Heart right ventricle (tissue), 16 donors: ENCODE measurements at places on chromosomes 3 and 15. TPM values are rescaled to one million over a fixed set of nuclear protein-coding genes. Genes with fewer than 3 reads are reported as not detected.

The PPM1L gene
- 35.7 TPM for total RNA-seq

DNA sequence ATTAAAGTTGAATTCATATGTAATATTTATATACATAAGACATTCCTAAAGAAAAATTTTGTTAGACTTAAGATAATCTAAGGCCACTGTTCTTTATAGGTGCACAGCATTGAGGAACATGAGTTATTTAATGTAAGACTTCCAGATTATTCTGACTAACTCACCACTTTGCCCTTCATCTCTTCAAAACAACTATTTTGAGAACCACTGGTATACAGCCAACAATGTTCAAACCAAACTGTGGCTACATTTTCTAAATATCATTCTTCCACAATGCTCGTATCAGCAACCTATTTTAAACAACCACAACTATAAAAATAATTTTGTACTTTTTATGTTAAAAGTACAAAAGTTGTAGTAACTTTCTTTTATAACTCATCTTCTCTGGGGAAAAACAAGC is 199.8 kb upstream of the ALCAM start:
- no peaks in the 10 kb centered on the region for H3K4me1 ChIP-seq
- H3K36me3 ChIP-seq: no peaks in the 10 kb centered on the region
- H3K27ac ChIP-seq: no peak overlapping the region
- no peak overlapping the region for H3K4me3 ChIP-seq

GRCh38 chr15:57343498-57343897 is 32.8 kb upstream of the CGNL1 start:
- no peak for DNase-seq
- no peaks in the 10 kb centered on the region for H3K27me3 ChIP-seq
- no peaks in the 10 kb centered on the region for H3K36me3 ChIP-seq
- H3K4me3 ChIP-seq: no peak overlapping the region
- H3K27ac ChIP-seq: no peak overlapping the region

The OR5K2 gene
- not detected for total RNA-seq

DNA sequence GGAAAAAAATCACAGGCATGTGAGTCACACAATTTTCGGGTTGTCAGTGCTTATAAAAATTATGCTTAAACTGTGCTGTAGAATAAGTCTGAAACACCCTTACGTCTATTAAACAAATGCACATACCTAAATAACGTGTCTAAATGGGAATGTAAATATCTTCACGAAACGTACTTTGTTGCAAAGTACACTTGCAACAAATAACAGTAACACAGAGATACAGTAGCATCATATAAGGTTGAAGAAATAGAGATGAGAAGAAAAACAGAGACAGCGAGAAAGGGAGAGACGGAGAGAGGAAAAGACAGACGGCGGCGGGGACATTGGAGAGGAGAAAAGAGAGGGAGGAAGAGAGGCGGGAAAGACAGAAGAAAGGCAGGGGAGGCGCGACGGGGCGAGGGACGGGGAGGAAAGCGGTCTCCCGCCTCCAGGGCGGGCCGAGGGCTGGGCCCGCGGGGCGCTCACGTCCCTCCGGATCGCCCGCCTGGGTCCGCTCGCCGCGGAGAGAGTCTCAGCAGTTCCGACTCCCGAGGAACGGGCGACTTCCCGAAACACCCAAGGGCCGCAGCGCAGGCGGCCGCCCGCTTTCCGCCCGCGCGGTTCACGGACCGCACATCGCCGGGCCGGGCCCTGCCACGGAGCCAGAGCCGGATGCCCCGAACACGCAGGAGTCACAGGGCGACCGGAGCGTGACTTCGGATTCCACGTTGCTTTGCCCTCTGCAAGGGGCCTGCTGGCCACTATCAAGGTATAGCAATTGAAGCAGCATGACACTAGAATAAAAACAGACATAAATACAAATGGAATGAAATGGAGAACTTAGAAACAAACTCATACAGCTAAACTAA is 153.4 kb downstream of the LMLN start:
- no peak overlapping the region for H3K27ac ChIP-seq
- H3K36me3 ChIP-seq: no peaks in the 10 kb centered on the region
- peak overlapping the region; percentile 30 for H3K4me3 ChIP-seq
- peaks cover 64% of the 10 kb centered on the region for H3K27me3 ChIP-seq

The LCMT2 gene
- total RNA-seq: 7.6 TPM

DNA sequence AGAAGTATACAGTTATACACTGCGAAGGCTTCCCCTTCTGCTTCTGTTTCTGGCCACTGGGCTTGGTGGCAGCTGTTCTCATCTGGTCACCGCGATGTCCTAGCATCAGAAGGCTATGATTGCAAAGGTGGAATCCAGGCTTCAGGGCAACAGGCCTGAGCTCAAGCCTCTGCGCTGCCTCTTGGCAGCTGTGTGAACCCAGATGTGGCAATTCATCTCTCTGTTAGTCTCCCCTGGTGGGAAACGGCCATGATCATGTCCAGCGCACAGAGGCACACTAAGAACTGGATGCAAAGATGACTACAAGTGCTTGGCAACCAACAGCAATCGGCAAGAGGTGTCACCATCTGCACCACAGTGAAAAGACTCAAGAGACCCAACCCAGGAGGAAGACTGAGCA is 78.9 kb downstream of the PCSK6 start:
- H3K27ac ChIP-seq: no peak overlapping the region
- H3K36me3 ChIP-seq: no peaks in the 10 kb centered on the region
- no peaks in the 10 kb centered on the region for H3K27me3 ChIP-seq
- DNase-seq: no peak
- H3K4me1 ChIP-seq: no peaks in the 10 kb centered on the region
- H3K4me3 ChIP-seq: no peak overlapping the region

DNA sequence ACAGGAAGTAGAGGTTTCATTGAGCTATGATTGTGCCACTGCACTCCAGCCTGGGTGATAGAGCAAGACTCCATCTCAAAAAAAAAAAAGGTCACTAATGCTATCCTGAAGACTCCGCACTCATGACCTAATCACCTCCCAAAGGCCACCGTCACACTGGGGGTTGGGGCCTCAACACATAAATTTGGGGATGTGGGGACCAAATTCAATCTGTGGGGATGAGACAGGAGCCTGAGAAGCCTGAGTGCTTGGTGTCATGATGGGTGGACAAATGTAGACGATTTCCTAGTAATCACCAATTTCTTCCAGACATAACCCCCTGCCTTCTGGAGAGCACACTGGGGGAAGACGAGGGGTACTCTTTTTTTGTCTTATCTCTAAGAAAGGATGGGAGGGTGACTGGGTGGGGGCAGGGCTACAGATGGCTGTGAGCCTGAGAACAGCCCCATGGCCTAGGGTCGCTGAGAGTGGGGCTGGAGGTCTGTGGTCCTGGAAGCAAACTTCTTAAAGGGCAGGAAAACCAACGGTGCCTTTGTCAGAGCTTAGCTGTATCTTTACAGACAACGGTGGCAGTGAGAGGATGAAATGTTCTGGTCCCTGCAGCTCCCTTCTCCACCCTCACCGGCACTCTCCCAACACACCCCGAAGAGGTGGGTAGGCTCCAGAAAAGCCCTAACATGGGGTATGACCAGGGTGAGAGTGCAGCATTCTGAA is 16.6 kb upstream of the KLF13 start:
- H3K27ac ChIP-seq: no peak overlapping the region
- peaks cover 29% of the 10 kb centered on the region for H3K4me1 ChIP-seq
- no peak overlapping the region for H3K4me3 ChIP-seq
- H3K36me3 ChIP-seq: no peaks in the 10 kb centered on the region
- peaks cover 3% of the 10 kb centered on the region for H3K27me3 ChIP-seq
- no peak for DNase-seq

DNA sequence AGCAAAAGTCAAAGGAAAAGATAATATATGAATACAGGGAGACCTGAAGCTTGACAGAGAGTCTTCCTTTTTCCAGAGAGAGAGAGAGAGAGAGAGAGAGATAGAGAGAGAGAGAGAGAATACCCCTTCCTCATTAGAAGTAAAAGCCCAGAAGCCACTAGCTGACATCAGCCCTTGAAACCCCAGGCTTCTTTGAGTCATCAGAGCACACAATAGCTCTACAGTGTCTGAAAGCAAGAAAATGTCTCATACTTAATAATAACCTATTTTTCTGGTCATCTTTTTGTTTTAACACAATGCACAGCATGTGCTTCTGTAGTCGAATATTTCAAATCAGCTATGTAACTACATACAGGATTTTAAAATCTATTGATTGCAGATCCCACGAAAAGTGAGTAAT is 109.2 kb upstream of the NANOGP8 start:
- H3K36me3 ChIP-seq: no peaks in the 10 kb centered on the region
- no peak overlapping the region for H3K4me3 ChIP-seq
- no peak overlapping the region for H3K27ac ChIP-seq
- no peaks in the 10 kb centered on the region for H3K27me3 ChIP-seq
- no peak for DNase-seq
- H3K4me1 ChIP-seq: no peaks in the 10 kb centered on the region

The DUOXA2 gene
- total RNA-seq: not detected

DNA sequence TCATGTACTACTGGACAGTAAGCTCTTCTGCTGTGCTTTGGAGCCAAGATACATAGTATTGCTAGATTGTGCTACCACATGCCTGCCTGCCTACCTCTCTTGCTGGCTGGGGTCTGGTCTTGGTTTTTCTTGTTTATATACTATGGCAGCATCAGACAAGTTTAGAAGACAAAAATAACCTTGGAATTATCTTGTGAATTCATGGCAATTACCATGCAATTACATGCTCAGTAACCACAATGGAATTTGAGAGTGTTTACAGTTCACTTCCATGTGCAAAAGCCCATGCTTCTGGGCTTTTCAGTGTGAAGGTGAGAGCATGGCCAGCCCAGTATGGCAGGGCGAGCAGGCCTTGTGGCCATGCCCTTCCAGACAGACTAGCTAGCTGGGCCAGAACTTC is 48.0 kb upstream of the C15orf61 start:
- H3K36me3 ChIP-seq: no peaks in the 10 kb centered on the region
- no peak for DNase-seq
- no peak overlapping the region for H3K4me3 ChIP-seq
- no peak overlapping the region for H3K27ac ChIP-seq
- H3K4me1 ChIP-seq: no peaks in the 10 kb centered on the region

The TMEM44 gene
- total RNA-seq: 3.1 TPM

The IL17RC gene
- total RNA-seq: 18.6 TPM

DNA sequence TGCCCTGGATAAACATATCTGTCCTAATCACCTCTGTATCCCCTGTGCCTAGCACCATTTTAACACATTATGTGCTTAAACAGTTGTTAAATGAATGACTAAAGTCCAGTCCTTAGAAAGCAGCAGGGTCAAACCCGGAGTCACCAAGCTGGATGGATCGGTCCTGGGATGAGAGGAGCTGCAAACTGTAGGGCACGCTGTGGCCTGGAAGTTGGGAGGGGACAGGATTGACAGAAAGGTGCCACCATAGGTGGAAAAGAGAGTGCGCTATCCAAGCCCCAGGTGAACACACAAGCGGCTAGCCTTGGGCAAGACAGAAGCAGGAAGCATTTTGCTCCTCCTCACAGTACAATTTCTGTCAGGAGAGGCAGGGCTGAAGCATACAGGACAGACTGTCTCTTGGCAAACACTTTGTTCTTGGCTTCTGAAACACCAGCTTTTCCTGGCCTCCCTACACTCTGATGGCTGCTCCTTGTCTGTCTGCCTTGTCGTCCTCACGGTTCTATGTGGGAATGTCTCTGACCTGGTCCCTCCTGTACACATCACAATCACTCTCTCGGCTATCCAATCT is 48.4 kb upstream of the KY start:
- no peaks in the 10 kb centered on the region for H3K27me3 ChIP-seq
- H3K27ac ChIP-seq: peak overlapping the region; percentile 38
- DNase-seq: no peak

DNA sequence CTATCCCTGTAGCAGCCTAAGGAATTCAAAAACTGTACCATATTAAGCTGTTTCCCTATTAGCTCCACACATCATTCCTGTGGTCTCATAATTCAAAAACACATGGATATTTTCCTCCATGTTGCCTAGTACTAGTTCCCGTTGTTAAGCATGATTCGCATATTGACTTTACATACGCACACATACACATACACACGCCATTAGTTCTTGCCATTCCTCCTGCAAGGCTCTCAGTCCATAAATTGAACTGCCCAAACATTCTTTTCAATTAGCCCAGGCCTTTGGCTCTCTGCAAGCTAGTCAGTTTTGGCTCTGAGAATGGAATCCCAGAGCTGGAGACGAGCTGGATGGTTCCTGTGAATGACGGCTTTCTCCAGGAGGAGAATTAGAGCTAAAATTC is 57.2 kb upstream of the RAD18 start:
- no peak overlapping the region for H3K27ac ChIP-seq
- H3K36me3 ChIP-seq: no peaks in the 10 kb centered on the region
- H3K27me3 ChIP-seq: no peaks in the 10 kb centered on the region
- no peak overlapping the region for H3K4me3 ChIP-seq

GRCh38 chr3:47979070-47979469 is 37.1 kb downstream of the MAP4 start:
- DNase-seq: no peak
- no peak overlapping the region for H3K27ac ChIP-seq
- H3K27me3 ChIP-seq: no peaks in the 10 kb centered on the region
- H3K4me3 ChIP-seq: no peak overlapping the region

The ROBO2 gene
- 0.40 TPM for total RNA-seq

DNA sequence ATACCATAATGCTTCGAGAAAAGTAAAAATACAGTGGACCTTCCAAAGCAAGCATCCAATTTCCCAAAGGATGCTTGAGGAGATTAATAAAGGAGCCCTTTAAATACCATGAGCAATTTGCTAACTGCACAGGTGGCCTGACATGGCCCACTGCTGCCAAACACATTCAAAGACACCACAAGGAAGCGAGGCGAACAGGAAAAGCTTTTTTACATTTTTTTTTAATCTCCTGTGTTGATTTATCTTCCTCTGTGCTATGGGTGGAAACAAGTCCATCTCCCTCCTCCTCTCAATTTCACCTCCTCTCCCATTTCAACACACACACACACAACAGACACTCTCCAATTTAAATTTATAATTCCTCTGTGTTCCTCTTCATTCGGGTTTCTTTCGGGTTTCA is 243.4 kb downstream of the IGSF11 start:
- H3K4me3 ChIP-seq: no peak overlapping the region
- DNase-seq: no peak
- no peaks in the 10 kb centered on the region for H3K36me3 ChIP-seq
- H3K27me3 ChIP-seq: no peaks in the 10 kb centered on the region
- no peak overlapping the region for H3K27ac ChIP-seq

GRCh38 chr3:46701181-46701939 is at the start of gene TMIE:
Gene TMIE (plus strand): TSS chr3:46701392. CDS start chr3:46701488, 96 bp downstream.
- peak within 1 kb of the TSS; percentile 32 for H3K4me3 ChIP-seq
- no peak within 1 kb of the TSS for H3K27ac ChIP-seq
- H3K4me1 ChIP-seq: peaks cover 57% of the 10 kb centered on the region
- DNase-seq: peak; percentile 20
- no peaks in the 10 kb centered on the region for H3K27me3 ChIP-seq
